Smooth muscle cell of the brain vasculature (primary cell): ENCODE measurements at places on chromosomes 13 and 19.
A peak's percentile ranks its signal among the peaks of the same experiment; 100 is the strongest.

DNA sequence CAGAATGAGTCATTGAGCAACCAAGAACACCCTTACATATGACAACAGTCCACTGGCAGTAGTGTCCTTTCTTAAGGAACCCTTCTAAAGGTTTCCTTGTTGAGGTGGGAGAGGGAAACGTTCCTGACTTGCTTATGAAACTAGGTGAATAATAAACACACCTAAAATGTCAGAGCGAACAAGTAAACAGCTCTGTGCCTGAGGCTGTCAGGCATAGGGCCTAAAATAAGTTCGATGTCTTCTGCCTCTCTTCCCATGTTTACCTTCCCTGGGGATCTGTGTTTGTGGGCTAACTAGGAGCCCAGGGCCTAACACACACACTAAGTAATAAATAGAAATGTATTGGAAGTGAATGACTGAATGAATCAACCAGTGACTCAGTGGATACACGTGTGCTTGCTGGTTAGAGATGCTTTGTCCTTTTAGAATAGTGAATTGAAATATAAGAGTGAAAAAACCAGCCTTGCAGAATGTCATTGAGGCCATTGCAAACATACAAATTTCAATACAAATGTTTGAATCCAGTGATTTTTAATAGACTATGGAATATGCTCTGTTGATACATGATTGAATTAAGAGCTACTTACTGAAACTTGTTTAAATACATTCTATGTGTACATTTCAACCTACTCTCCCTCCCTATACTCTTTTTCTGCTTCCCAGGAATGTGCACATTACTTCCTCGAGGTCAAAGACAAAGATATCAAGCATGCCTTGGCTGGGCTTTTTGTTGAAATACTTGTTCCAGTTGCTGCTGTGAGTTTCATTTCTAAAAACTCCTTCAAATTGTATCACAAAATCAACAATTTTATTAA is 102.9 kb downstream of the FRY start:
- DNase-seq, result no peak

- DNase-seq, result no peak
Observed at GRCh38 chr13:46168783-46169182, 13.2 kb downstream of the LCP1 start.

- no peak for DNase-seq
Observed at GRCh38 chr13:26589754-26590153, 32.3 kb downstream of the WASF3 start.

GRCh38 chr19:39438270-39438934 is 2.7 kb upstream of the RPS16 start:
- DNase-seq, result no peak

- DNase-seq, result no peak
Observed at GRCh38 chr19:5914358-5914774, 312 bp downstream of the CAPS start.

DNA sequence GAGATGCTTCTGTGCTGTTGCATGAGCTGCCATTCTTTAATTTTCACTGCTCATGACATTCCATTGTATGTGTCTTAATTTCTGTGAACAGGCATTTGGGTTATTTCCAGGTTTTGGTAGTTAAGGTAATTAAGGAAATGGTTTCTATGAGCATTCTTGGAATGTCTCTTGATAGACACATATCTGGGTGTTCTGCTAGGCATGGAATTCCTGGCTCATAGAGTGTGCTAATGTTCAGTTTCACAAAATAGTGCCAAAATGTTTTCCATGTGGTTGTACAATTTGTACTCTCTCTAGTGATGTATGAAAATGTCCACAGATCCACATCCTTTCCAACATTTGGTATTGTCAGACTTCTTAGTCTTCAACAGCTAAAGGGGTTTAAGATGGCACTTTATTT is 680.9 kb upstream of the SGCG start:
- DNase-seq, result no peak

DNA sequence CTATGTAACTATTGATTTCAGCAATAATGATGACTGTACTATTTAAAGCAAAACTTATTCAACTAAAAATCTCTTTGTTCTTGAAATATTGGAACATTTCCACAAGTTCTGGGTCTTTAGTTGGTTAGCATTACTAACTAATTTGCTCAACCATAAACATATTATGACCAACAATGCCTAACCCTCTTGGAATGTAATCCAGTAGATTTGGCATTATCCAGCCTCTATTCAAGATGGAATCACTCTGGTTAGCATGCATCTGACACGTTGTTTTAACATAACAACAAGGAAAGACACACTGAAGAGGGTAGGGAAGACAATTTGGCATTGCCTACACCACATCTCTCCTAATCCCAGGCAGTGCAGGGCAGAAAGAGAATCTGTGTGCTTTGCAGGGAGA is 941.3 kb upstream of the PCDH20 start:
- no peak for DNase-seq

DNA sequence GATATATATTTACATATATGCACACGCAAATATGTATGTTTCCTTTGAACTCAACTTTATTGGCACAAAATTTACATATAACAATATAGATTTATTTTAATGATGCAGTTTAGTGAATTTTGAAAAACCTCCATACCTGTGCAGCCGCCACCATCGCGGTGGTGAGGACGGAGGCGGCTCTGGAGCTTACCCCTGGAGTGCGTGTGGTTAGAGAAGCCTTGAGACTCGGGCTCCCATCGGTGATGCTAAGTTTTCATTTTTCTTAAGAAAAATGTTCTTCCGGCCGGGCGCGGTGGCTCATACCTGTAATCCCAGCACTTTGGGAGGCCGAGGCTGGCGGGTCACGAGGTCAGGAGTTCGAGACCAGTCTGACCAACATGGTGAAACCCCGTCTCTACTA is 31.8 kb downstream of the GJA3 start:
- no peak for DNase-seq

GRCh38 chr13:29081697-29082440 is 261.7 kb downstream of the MTUS2 start:
- DNase-seq, result no peak

DNA sequence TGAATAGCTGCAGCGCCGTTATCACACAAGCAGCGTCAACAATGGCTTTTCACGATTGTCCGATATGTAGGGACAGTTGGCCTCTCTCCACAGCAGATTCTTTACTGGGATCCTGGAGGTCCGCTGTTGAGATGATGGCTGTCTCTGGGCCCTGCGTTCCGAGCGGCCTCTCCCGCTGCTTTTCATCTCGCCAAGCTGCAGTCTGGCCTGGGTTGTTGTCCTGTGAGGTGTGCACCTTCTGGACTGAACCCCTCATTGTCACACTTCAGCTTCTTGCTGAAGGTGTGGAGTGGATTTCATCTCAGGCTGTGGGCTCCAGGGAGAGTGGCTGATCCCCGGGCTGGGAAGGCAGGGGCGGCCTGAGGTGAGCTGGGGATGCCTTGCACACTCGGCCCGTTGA is 9.6 kb downstream of the UPF1 start:
- DNase-seq, result no peak

- DNase-seq, result peak; percentile 78
Observed at GRCh38 chr19:49361438-49362047, 673 bp downstream of the TEAD2 start.

GRCh38 chr13:48431431-48431830 is 18.5 kb upstream of the LPAR6 start:
- DNase-seq, result no peak

GRCh38 chr13:90502762-90503161 is 844.7 kb upstream of the MIR17HG start:
- DNase-seq, result no peak

DNA sequence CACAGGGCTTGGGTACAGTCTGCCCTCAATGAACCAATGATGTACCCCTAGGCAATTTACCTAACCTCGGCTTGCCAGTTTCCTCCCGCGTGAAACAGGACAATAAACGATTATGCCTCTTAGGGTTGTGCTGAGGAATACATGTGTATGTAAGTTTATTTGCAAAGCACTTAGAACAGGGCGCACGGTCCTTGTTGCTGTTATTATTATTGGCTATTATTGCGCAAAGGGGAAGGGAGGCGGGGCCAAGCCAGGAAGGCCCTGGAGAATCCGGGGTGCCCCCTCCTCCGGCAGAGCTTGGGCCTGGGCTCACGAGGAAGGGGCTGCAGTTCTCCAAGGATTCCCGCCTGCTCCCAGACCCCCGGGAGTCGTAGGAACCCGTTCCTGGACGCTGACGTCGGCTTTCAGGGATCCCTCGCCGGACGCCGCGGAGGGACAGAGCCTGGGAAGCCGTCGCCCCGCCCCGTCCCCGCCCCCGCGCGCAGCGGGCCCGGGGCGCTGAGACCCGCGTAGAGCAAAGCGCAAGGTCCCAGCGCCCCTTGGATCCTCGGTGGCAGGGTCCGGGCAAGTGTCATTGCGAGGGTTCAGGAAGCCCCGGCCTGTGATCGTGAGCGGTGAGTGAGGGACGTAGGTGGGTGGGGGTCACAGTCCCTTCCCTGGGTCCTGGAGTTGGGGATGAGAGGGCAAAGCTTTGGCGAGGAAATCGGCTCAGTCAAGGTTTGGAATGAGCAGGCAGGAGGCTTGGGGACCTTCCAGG is at the start of gene TMEM91:
Gene TMEM91, plus strand, starts transcription at position 293 of the 757 bp plus-strand sequence. CDS start 1,777 bp downstream, outside the sequence.
- DNase-seq, result no peak

- no peak for DNase-seq
Observed at GRCh38 chr19:7658219-7658686, 10.6 kb upstream of the RETN start.

- DNase-seq, result no peak
Observed at GRCh38 chr13:76004416-76004815, 368.3 kb downstream of the LMO7 start.

DNA sequence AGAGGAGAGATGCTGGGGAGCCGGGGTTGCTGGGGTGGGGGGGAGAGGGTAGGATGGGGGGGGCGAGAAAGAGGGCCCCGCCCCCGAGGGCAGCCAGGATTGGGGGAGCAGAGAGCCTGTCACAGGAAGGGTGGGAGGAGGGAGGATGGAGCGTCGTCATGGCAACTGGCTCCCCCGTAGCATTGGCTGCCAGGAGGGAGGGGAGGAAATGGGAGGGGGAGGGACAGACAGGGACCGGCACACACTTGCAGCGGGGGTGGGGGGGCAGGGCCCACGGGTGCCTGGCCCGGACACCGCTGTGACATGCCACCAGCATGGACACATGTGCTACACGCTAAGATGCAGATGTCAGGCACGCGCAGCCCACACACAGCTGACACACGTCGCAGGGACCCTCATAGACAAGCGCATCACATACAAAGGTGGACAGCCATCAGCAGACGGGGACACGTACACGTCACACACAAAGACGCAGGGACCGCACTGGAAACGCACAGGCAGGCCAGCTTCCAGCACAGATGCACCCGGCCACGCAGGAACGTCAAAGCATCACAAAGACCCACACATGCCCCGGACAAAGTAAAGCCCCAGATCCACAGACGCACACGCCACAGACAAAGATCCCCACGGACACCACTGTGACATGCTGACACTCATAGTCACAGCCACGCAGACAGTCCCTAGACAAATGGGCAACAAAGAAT is at the start of gene LMTK3:
Gene LMTK3, minus strand, starts transcription at position 36 of the 704 bp plus-strand sequence. CDS start 259 bp downstream, outside the sequence.
- DNase-seq, result no peak

GRCh38 chr13:87344176-87344575 is 327.0 kb upstream of the SLITRK5 start:
- DNase-seq, result no peak

DNA sequence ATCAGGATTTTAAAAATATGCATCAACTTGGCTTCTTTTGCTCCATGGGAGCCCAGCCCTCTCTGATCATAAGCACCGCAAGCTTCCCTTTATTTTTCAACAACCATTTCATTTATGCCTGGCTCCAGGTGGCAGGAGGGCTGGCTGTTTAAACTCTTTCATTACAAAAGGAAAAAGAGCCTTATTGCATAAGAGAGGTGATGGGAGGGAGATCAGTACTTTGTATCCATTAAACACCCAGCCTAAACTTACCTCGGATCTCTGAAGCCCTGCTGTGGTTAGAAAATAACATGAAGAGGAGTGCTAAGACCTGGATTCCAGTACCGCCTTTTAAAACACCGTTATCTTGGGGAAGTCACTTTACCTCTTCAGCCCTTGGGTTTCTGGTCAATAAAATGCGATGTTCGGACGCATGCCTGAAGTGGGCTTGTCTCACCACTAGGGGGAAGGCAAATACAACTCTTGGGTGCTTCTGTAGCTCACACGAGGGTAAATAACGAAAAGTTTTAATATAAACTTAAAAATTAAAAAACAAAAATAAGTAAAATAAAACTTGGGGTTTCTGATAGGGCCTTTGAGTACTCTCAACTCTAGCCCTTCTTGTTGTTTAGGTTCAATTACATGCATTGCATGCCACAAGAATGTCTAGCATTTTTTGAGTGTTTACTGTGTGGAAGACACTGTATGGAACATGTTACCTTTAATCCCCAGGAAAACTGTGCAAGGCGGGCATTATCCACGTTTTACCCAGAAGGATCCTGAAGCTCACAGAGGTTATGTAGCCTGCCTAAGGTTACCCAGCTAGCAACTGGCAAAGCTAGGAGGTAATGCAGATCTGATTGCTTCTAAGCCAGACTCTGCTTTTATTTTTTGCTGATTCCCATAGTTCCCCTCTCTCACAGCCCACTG is 240.3 kb downstream of the LMO7 start:
- DNase-seq, result peak; percentile 50

DNA sequence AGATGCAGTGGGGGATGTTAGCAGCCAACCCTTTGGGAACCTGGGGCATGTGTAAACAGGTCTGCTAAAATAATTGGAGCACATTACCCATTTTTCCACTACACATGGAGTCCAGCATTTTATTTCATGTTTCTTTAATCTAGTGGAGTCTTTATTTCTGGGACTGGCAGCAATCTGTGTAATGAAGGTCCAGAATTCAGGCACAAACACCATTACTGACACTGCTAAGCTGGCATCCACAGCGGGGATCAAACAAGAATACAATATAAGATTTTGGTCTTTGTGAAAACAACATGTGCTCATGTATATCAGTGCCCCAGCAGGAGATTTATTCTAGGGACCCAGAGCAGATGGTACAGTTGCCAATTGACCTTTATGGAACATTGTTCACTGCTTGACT is 1587.0 kb upstream of the PRR20A start:
- no peak for DNase-seq

GRCh38 chr19:15108845-15109767 is 1.9 kb downstream of the SYDE1 start:
- DNase-seq, result no peak

DNA sequence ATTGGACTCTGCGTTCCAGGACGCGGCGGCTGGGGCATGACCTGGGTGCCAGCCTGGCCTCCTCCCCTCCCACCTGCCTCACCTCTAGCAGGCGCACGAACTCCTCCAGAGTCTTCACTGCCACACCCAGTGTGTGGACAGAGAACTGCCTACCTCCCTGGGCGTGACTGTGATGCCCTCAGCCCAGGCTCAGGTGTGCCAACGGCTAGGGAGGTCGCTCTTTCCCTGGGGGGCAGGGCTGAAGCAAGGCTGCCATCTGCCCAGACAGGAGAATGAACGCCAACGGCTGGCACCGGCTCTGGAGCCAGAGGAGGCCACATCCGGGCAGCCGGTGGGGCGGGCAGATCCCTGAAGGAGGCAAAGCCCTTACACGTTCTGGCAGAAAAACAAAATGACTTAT is 11.3 kb downstream of the NANOS3 start:
- DNase-seq, result no peak

GRCh38 chr19:2973229-2973628 is 4.1 kb upstream of the TLE6 start:
- DNase-seq, result no peak

GRCh38 chr13:44726778-44727177 is 150.6 kb upstream of the TSC22D1 start:
- DNase-seq, result no peak
